ENCODE measurements at places on chromosomes 3 and 15.

GRCh38 chr3:120470870-120471269 is 20.1 kb upstream of the FSTL1 start:
- DNase-seq = peak; percentile 40

DNA sequence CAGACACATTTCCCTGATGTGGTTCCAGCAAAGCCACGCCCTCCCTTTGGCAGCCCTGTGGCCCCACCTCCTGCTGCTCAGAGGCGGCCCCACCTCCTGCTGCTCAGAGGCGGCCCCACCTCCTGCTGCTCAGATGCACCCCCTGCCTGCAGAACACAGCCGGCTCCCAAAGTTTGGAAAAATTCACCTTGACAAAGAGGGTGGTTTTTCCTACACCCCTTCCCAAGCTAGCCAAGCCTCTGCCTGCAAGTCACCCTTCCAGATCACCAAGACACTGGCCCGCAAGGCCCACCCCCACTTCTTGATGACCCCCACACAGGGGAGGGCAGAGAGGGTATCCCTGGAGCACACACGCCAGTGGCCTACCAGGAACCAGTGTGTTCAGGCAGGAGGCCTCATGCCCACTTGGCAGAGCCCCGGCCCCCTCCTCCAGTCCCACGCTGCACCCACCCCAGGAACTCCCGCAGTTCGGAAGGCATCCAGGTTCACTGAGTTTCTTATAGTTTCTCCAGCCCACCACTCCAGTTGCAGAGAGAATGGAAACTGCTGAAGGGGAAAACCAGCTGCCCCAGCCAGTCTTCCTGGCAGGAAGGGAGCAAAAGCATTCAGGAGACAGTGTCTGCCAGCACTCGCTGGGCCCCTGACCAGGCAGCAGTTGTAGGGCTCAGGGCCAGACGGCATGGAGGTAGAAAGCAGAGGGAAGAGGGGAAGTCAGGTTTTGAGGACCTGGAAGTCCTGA is 2.3 kb upstream of the HAPLN3 start:
- DNase-seq = peak; percentile 20

DNA sequence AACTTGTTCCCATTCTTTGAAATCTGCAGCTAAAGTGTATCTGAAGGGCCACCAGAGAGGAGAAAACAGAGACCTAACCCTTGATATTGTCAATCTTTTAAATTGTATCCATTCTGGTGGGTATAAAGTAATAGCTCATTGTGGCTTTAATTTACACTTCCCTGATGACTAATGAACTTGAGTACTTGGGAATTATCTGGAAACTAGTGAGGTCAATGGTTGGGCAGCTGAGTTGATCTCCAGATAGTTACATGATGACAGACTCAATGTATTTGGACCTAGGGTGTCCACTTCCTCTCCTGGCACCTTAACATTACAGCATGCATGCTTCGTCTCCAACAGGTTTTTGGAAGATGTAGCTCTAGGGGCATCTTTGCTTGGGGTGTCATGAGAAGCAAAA is 195.2 kb downstream of the PDCD6IP start:
- DNase-seq = no peak

GRCh38 chr15:65638109-65638508 is 16.4 kb downstream of the SLC24A1 start:
- DNase-seq = no peak

DNA sequence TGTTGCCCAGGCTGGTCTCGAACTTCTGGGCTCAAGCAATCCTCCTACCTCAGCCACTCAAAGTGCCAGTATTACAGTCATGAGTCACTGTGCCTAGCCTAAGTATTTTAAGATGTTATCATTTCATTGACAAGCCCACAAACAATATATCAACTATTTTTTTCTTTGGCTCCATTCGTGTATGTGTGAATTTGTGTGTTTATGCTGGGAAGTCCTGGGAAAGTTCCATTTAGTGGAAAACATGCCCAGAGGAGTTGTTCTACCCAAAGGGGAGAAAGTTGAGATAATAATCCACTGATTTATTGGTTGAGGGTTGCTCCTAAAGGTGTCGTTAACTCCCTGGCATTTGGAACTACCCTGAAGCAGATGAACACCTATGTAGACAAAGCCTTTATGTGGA is 58.8 kb downstream of the KIF9 start:
- no peak for DNase-seq

- DNase-seq = no peak
Measured at GRCh38 chr3:124217542-124217941, 225.6 kb upstream of the ROPN1 start.

DNA sequence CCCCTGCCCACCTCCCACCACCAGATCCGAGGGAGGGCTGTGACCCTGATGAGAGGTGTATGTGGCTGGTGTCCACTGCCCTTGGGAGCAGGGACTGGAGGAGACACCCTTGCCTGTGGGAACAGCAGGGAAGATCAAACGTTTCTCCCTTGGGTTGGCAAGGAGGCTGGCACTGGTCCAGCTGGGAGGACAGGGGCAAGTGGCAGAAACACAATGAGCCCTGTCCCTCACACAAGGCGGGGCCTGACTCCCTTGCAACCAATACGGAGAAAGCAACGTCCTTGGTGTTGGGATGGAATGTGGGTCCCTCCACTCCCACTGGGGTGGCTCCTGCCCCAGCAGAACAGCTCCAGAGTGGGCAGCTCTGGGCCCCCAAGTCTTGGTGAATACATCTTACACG is 5.2 kb downstream of the HYAL2 start:
- no peak for DNase-seq

DNA sequence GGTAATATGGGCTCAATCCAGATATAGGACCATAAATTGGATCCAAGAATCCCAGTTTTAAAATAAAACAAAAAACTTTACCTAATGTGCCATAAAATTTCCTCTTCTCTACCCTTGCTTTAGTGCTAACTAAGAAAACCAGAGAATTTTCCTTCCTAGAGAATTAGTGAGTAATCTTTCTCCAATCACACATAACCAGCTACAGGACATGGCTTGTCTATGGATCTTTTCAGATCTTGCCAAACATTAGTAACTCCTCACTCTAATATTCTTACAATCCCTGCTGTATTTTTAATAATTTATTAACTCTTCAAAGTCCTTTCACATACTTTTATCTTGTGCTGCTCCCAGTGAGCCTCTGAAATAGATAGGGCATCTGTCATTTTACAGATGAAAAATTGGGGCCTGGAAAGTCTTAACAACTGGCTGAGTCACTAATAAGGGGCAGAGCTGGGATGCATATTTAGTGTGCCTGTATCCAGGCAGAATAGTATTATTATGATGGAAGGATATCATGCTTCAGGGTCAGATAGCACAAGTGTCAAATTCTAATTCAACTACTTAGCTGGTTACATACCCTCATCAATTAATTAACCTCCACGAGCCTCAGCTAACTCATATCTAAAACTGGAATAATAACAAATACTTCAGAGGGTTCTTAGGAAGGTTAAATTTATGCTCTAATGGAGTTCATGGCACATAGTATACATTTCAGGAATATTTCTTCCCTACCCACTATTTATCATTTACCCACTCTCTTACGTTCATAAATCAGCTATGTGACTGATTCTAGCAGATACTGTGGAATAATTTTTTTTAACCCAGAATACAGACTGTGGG is 5.6 kb downstream of the ZBED2 start:
- DNase-seq = no peak
